ENCODE measurements at places on chromosomes 1 and 21. TPM values are rescaled to one million over a fixed set of nuclear protein-coding genes. Genes with fewer than 3 reads are reported as not detected.

- no peaks in the 10 kb centered on the region for H3K27me3 ChIP-seq
- no peak for DNase-seq
- no peak overlapping the region for H3K27ac ChIP-seq
These were observed 113.4 kb downstream of the DISP1 start for GRCh38 chr1:222928212-222928611.

- no peaks in the 10 kb centered on the region for H3K4me1 ChIP-seq
- H3K27me3 ChIP-seq: no peaks in the 10 kb centered on the region
- H3K4me3 ChIP-seq: no peak overlapping the region
- H3K27ac ChIP-seq: no peak overlapping the region
These were observed 305.3 kb upstream of the DAB1 start for GRCh38 chr1:57729181-57729580.

The CNR2 gene
- not detected for total RNA-seq

The SFN gene
- total RNA-seq: 17.8 TPM

The NPR1 gene
- total RNA-seq: 187 TPM

Data from ascending aorta (tissue), 2 donors.